ENCODE measurements at places on chromosomes 1 and 21. TPM values are rescaled to one million over a fixed set of nuclear protein-coding genes. Genes with fewer than 3 reads are reported as not detected.

TPTE gene
- not detected for polyA plus RNA-seq

TRNP1 gene
- polyA plus RNA-seq = 3.6 TPM

NUF2 gene
- polyA plus RNA-seq = 45.3 TPM

AGT gene
- polyA plus RNA-seq = 42.2 TPM

CELA2B gene
- polyA plus RNA-seq = 0.43 TPM

FCRL2 gene
- polyA plus RNA-seq = 0.17 TPM

JMJD4 gene
- polyA plus RNA-seq = 16.6 TPM

TMCO1 gene
- 161 TPM for polyA plus RNA-seq

SH3D21 gene
- polyA plus RNA-seq = 31.2 TPM

SPRR1B gene
- polyA plus RNA-seq = not detected

KHDRBS1 gene
- 267 TPM for polyA plus RNA-seq

PER3 gene
- polyA plus RNA-seq = 18.9 TPM

FRRS1 gene
- polyA plus RNA-seq = 10.7 TPM

S100A2 gene
- polyA plus RNA-seq = 3.9 TPM

WLS gene
- 153 TPM for polyA plus RNA-seq

IL19 gene
- 1.0 TPM for polyA plus RNA-seq

SYTL1 gene
- 7.6 TPM for polyA plus RNA-seq

SMYD3 gene
- 25.2 TPM for polyA plus RNA-seq

HMGCS2 gene
- 79.7 TPM for polyA plus RNA-seq

OPTC gene
- polyA plus RNA-seq = not detected

PLCH2 gene
- 0.80 TPM for polyA plus RNA-seq

MFSD2A gene
- 2.0 TPM for polyA plus RNA-seq

S100A16 gene
- polyA plus RNA-seq = 87.2 TPM

LAD1 gene
- polyA plus RNA-seq = 28.4 TPM

PCP4L1 gene
- 1.2 TPM for polyA plus RNA-seq

DRAXIN gene
- 1.1 TPM for polyA plus RNA-seq

KCNJ6 gene
- polyA plus RNA-seq = 0.30 TPM

SLX9 gene
- polyA plus RNA-seq = 11.2 TPM

OR6N1 gene
- polyA plus RNA-seq = not detected

SLC6A17 gene
- 0.70 TPM for polyA plus RNA-seq

MPZ gene
- 3.5 TPM for polyA plus RNA-seq

LCE1B gene
- polyA plus RNA-seq = not detected

FCN3 gene
- 1.1 TPM for polyA plus RNA-seq
